ENCODE measurements at places on chromosomes 6 and 20. TPM values are rescaled to one million over a fixed set of nuclear protein-coding genes. Genes with fewer than 3 reads are reported as not detected.

Gene PSORS1C1
- not detected for total RNA-seq

Gene XKR7
- under 0.01 TPM for total RNA-seq

Gene ARFGEF3
- total RNA-seq: under 0.01 TPM

Gene NOP56
- 109 TPM for total RNA-seq

Gene COL9A1
- total RNA-seq: not detected

Gene ULBP1
- total RNA-seq: 0.10 TPM

Gene FNDC1
- not detected for total RNA-seq

Gene SRSF12
- total RNA-seq: not detected

Gene UBE3D
- total RNA-seq: 6.5 TPM

Gene C20orf204
- total RNA-seq: 2.9 TPM

Gene ENTPD6
- 30.6 TPM for total RNA-seq

Gene NFATC2
- 12.2 TPM for total RNA-seq

Gene HLA-DQA1
- total RNA-seq: 12.5 TPM

Gene BNIP5
- not detected for total RNA-seq

Gene DLK2
- total RNA-seq: 0.31 TPM

Gene SRXN1
- total RNA-seq: 35.2 TPM

Gene PSORS1C2
- total RNA-seq: not detected

Gene LEMD2
- total RNA-seq: 80.2 TPM

Gene PLEKHG1
- 12.5 TPM for total RNA-seq

Gene SLC16A10
- total RNA-seq: 11.2 TPM

Gene CAGE1
- 0.94 TPM for total RNA-seq

Gene CDH4
- total RNA-seq: under 0.01 TPM

Gene TLDC2
- 0.10 TPM for total RNA-seq

Gene ARFGEF2
- 35.1 TPM for total RNA-seq

Gene NELFE
- total RNA-seq: 47.8 TPM

Gene SOX18
- total RNA-seq: not detected

Gene PEX3
- 10.5 TPM for total RNA-seq

Gene ECT2L
- not detected for total RNA-seq

Gene LINC00237
- total RNA-seq: not detected

Gene TULP1
- not detected for total RNA-seq

Gene ZSCAN23
- 0.73 TPM for total RNA-seq

Gene DOK5
- total RNA-seq: not detected

Gene PROKR2
- not detected for total RNA-seq

Gene TOX2
- 0.21 TPM for total RNA-seq

Gene RBM24
- 0.21 TPM for total RNA-seq

Gene COX4I2
- not detected for total RNA-seq

Gene CEP85L
- 75.5 TPM for total RNA-seq

Gene CHRNA4
- not detected for total RNA-seq

Gene IL17F
- not detected for total RNA-seq

Gene RSPO3
- not detected for total RNA-seq
